ENCODE measurements at places on chromosomes 6 and 20.

- DNase-seq, result no peak
Observed at GRCh38 chr6:107813555-107814194, 10.4 kb downstream of the SCML4 start.

GRCh38 chr20:51487565-51488268 is 54.8 kb downstream of the NFATC2 start:
- DNase-seq, result no peak

GRCh38 chr6:215335-216034 is 76.8 kb upstream of the DUSP22 start:
- DNase-seq, result no peak

DNA sequence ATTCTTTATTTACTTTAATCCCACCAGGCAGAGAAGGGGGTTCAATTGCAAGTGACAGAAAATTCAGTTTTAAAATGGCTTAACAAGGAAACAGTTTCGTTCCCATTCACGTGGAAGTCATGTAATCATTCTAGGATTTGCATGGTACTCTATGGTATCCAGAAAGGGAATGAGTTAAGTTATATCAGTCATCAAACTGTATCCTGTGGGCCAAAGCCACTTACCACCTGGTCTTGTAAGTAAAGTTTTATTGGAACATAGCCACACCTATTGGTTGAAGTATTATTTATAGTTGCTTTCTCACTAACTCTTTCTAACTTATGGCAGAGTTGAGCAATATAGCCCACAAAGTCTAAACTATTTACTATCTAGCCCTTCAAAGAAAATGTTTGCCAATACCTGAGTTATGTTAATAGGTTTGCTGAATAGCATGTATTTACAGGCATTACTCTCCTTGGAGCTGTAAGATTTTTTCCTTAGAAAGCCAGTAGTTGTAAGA is 10.2 kb upstream of the MMS22L start:
- no peak for DNase-seq

- no peak for DNase-seq
Observed at GRCh38 chr6:116511424-116512110, at the start of gene CALHM5. CALHM5 (plus strand) TSS chr6:116511639; CDS start chr6:116511697, 58 bp downstream.

GRCh38 chr6:90397047-90397446 is 100.4 kb upstream of the BACH2 start:
- DNase-seq, result no peak

- DNase-seq, result no peak
Observed at GRCh38 chr6:16691324-16691723, 69.9 kb downstream of the ATXN1 start.

DNA sequence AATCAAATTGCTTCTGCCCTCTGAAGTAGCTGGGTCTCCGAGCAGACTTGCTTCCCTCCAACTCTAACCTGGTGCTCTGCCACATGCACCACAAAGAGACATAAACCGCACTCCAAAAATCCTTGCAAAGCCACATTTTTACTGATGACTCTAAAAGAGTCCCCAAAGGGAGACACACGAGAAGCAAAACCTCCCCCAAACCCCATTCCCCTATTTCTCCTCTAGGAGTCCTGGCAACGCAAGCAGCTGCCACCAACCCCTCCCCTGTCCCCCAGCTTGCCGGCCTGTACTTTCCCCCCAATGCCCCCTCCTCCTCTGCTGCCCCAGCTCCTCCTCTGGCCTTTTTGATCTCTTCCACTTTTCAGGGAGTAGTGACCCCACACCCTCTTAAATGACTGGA is 180.1 kb upstream of the ARID1B start:
- no peak for DNase-seq

- DNase-seq, result no peak
Observed at GRCh38 chr6:4649728-4650127, 126.5 kb upstream of the CDYL start.

DNA sequence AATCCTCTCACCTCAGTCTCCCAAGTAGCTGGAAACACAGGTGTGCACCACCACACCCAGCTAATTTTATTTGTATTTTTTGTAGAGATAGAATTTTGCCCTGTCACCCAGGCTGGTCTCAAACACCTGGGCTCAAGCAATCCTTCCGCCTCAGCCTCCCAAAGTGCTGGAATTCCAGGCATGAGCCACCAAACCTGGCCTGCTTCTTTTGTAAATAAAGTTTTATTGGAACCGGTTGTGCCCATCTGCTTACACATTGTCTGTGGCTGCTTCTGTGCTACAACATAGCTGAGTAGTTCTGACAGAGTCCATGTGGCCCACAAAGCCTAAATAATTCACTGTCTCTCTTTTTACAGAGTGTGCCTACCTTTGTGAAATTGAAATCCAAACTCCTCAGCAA is 109.7 kb upstream of the NRSN1 start:
- DNase-seq, result no peak

DNA sequence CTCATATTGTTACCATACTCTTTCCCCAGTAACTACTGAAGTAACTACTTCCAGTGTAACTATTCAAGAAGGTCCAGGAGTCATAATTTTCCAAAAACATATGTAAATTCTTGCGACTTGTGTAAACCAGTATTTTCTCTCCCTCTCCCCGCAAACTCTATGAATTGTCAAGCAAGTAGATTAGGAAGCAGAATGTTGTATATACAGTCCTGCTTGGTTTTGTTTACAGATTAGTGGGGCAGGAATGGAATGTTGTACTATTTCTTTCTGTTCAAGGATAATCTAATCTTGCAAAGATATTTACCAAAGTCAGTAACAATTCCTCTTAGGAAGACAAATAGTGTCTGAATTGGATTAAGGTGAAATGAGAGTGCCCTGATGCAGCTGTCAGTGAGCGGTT is 234.9 kb upstream of the PLN start:
- DNase-seq, result no peak

GRCh38 chr6:94956910-94957309 is 620.4 kb upstream of the MANEA start:
- DNase-seq, result no peak

DNA sequence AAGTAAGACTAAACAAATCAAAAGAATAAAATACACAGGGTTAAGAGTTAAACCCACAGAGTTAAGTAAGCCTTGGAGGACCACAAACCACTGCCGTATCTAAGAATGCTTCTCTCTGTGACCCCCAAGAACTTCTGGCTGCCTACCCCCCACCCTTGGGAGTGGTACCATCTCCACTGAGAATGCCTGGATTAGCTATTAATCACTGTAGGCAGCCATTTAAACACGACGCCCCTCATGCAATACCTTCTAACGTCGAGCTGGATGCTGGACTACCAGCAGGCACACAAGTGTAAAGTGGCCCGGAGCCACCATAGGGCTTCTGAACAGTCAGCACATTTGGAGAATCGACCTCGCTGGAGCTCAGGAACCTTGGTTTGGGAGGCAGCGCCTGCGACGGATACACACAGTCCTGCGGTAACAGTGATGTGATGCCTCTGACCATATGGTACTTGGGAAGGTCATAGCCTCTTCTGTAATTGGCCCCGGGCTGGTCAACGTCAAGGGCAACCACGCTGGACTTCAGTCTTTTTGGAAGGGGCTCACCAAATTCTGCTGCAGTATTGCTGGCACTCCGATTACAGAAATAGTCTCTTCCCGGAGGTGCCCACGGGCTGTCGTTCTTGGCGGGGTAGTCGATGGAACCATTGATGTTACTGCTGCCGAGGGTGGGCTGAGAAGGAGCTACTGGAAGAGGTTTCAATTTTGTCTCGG is 18.0 kb downstream of the ZNF217 start:
- no peak for DNase-seq

DNA sequence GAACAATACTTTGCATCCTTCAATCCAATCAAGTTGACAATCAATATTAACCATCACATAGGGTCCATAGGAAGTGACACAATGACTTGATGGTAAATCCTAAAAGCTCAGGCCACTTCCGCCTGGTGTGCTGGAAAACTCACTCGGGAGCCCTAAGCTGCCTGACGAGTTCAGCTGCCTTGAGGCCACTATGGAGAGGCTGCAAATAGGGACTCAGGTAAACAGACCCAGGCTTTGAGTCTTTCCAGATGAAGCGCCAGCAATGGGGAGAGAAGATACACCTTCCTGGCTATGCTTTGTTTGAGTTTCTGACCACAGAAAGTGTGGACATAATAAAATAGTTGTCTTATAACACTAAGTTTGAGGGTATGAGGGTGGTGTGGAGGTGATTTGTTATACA is 112.6 kb downstream of the GPR63 start:
- DNase-seq, result no peak

- no peak for DNase-seq
Observed at GRCh38 chr20:11352041-11352440, 565.7 kb upstream of the BTBD3 start.

GRCh38 chr20:13581451-13581850 is 57.3 kb downstream of the TASP1 start:
- no peak for DNase-seq

- DNase-seq, result no peak
Observed at GRCh38 chr6:132683543-132683942, 24.6 kb upstream of the TAAR1 start.

DNA sequence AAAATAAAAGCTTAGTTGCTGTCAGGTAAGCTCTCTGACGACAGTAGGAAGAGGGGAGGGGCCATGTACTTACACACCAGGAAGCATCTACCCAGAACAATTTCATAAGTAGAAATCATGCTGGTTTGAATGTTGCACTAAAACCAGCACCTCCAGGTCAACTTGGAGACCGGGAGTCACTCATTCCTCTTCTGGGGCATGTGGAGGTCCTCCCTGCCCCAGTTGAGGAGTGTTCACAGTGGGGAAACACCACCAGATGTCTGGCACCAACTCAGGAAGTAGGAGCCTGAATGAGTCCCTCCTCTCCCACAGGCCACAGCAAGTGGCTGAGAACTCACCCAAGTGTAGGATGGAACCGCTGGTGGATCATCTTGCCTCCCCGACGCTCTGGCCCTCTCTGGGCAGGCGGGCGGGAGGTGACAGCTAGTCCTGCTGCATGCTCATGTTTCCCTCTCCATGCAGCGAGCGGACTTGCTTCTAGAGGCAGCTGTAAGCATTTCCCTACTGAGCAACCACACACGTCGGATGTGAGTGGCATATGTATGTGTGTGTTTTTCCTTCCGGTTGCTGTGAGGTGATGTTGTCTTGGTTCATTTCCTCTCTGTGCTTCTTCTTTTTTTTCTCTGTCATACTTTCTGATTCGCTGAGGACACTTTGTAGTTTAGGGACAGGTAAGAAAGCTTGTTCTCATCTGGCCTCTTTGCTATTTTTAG is 149.5 kb upstream of the NEDD9 start:
- DNase-seq, result peak; percentile 77

- DNase-seq, result no peak
Observed at GRCh38 chr6:26415791-26416190, 13.7 kb downstream of the BTN3A1 start.

- no peak for DNase-seq
Observed at GRCh38 chr20:9919271-9920014, 80.6 kb upstream of the PAK5 start.

DNA sequence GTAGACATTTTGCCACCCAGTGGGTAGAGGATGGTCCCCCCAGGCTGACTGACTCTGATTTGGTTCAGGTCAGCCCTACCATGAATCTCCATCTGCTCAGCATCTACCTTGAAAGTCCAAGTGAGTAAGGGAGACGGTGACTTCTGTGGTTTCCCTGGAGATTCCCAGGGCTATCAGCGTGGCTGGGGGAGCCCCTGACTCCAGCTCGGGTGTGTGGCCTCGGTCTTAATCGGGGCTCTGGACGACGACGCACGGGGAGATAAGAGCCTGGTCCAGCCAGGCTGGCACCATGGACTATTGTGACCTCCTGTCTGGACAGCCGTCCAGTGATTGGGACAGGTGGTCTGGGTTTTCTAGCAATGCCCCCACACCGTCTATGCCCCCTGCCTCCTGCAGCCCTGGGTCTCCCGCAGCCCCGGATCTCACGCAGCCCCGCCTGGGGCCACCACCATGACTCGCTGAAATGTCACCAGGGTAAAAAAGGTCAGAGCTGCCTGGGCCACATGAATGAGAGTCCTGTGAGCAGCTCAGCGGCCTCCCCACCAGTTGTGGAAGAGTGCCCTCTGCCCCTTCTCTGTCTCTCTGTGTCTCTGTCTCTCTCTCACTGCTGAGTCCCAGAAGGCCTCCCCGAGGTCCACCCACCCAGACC is 47.1 kb upstream of the GATA5 start:
- DNase-seq, result no peak

DNA sequence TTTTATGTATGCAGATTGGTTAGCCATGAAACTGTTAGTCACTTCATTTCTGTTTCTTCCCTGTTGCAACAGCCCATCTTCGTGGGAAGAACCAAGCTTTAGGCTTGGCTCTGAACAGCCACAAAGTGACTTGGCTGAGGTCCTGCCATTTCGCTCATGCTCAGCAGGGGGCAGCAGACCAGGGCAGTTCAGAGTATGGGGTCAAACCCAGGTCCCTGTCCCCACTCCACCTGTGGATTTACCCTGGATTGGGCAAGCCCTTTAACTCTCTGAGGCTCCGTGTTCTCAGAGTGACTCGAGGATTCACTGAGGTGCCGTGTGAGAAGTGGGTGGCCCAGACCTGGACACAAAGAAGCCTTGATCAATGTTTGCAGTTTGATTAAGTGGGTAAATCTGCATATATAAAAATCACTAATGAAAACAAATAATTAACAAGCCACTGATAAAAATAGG is 19.8 kb upstream of the MAP1LC3A start:
- no peak for DNase-seq

DNA sequence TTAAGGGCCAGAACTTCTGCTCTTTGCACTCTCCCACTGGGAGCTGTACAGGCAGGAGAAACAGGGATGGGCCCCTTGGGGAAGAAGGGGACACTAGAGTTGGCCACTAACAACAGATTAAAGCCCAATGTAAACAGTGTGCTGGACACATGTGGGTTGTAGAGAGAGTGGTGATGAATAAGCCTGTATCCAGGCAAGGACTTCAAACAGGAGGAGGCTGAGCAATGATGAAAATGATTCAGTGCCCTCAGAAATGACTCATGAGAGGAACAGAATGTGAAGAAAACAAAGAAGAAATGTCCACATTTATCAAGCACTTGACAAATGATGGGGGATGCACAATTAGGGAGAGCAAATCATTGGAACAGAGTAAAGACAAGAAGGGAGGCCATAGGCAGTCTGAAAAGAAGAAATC is 242.3 kb downstream of the TBX18 start:
- DNase-seq, result no peak

GRCh38 chr6:54802775-54803634 is 43.6 kb upstream of the FAM83B start:
- DNase-seq, result no peak

Data from KG1 (cell line).